ENCODE measurements at places on chromosomes 2 and 18.

DNA sequence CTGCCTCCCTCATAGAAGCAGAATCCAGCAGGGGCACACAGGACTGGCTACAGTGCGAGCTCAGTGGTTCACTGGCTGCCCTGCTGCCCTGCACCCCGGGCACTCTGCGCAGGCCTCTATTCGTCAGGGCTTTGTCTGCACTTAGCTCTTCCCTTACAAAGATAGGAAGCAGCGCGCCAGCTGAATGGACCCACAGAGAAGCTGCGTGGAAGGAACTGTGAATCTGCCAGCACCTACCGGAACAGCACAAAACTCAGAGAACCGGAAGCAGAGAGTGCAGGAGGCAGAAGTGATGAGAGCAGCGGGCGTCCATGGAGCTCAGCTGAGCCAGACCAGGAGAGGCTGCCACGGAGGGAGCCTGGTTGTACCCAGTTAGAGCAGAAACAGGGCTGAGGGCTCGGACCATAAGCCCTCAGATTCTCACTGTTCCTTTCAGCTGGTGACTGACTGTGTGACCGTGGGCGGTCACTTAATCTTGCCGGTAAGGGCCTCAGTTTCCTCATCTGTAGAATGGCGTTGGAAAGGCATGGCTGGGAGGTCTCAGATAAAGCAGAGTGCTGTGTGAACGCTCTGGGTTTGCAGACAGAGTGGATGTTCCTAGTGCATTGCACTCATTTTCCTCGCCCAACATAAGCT lies 23.1 kb upstream of the SLC66A3 start:
- no peaks in the 10 kb centered on the region for H3K27me3 ChIP-seq
- peak overlapping the region; percentile 80 for H3K4me3 ChIP-seq
- no peak for DNase-seq
- H3K27ac ChIP-seq: no peak overlapping the region
- peaks cover 14% of the 10 kb centered on the region for H3K4me1 ChIP-seq

- H3K4me3 ChIP-seq: no peak overlapping the region
- no peak for DNase-seq
- no peaks in the 10 kb centered on the region for H3K36me3 ChIP-seq
- H3K27me3 ChIP-seq: no peaks in the 10 kb centered on the region
- H3K4me1 ChIP-seq: peaks cover 41% of the 10 kb centered on the region
Measured at GRCh38 chr2:106839849-106840595, 45.9 kb downstream of the ST6GAL2 start.

DNA sequence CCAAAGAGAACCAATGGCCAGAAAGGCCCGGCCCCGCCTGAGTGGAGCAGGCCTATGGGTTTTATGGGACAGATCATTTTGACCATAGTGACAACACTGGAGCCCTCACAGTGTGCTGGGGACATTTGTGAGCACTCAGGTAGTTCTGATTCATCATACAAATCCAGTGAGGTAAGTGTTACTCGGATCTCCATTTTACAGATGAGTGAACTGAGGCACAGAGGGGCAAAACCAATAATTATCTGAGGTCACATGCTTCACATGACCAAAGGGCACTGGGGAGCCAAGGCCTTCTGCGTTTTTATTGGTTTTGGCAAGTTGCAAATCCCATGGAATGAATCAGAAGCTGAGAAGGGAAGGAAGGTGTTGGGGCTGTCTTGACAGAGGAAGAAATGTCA lies 111.5 kb upstream of the MGAT5 start:
- no peaks in the 10 kb centered on the region for H3K27me3 ChIP-seq
- H3K4me1 ChIP-seq: peaks cover 45% of the 10 kb centered on the region
- no peak overlapping the region for H3K4me3 ChIP-seq
- no peak overlapping the region for H3K27ac ChIP-seq

- no peaks in the 10 kb centered on the region for H3K27me3 ChIP-seq
- no peak for DNase-seq
- H3K4me3 ChIP-seq: no peak overlapping the region
- no peak overlapping the region for H3K27ac ChIP-seq
- no peaks in the 10 kb centered on the region for H3K4me1 ChIP-seq
Measured at GRCh38 chr2:168614172-168615018, 158.3 kb downstream of the CERS6 start.

DNA sequence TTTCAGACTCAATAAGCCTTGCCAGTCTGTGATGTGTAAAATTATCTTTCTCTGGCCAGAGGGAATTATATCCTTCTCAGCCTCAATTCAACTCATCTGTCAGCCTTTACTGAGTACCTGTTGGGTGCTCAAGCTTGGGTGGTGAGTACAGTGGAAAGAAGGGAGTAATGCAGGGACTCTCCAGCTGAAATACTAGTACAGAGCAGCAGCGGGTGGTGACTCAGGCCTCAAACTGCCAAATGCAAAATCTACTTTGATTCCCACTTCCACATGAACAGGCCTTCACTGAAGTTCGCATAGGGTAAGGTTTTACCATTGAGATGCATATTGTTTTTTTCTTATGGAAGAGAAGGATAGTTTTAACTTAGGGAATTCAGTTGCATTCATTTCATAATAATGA lies 326.8 kb downstream of the LRRTM1 start:
- DNase-seq: no peak
- no peaks in the 10 kb centered on the region for H3K27me3 ChIP-seq
- H3K4me1 ChIP-seq: no peaks in the 10 kb centered on the region
- H3K36me3 ChIP-seq: no peaks in the 10 kb centered on the region
- no peak overlapping the region for H3K4me3 ChIP-seq
- H3K27ac ChIP-seq: no peak overlapping the region

DNA sequence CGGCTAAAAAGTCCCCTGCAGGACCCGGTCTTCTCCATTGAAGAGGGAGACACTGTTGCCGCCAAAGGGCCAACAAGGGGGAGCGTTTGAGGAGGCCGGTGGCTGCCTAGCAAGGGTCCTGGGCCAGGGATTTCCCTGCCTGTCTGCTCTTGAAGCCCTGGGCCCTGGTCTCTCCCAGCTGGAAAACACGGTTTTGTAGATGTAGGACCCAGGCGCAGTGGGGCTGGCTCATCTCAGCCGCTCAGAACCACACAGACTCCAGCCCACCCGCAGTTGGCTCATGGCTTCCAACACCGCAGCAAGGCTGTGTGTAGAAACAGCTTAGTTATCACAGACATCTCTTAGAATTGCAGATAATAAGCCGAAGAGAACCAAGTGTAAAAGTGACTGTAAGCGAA lies 57.1 kb upstream of the TWIST2 start:
- H3K27ac ChIP-seq: no peak overlapping the region
- H3K27me3 ChIP-seq: peaks cover 5% of the 10 kb centered on the region
- DNase-seq: no peak
- no peaks in the 10 kb centered on the region for H3K4me1 ChIP-seq
- H3K4me3 ChIP-seq: peak overlapping the region; percentile 66
- no peaks in the 10 kb centered on the region for H3K36me3 ChIP-seq

DNA sequence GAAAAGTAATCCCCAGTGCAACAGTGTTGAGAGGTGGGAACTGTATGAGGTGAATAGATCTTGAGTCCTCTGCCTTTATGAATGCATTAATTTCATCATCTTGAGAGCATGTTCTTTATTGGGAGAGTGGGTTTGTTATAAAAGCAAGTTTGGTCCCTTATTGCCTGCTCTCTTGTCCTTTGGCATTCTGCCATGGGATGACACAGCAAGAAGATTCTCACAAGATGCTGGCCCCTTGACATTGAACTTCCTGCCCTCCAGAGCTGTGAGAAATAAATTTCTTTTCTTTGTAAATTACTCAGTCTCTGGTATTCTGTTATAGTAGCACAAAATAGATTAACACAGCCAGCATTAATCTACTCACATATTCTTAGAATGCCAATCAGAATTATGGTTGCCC lies 108.6 kb downstream of the EHBP1 start:
- H3K27me3 ChIP-seq: no peaks in the 10 kb centered on the region
- no peak overlapping the region for H3K27ac ChIP-seq
- no peaks in the 10 kb centered on the region for H3K4me1 ChIP-seq
- H3K4me3 ChIP-seq: no peak overlapping the region
- DNase-seq: no peak

- H3K4me3 ChIP-seq: peak overlapping the region; percentile 66
- H3K36me3 ChIP-seq: no peaks in the 10 kb centered on the region
- H3K27ac ChIP-seq: peak overlapping the region; percentile 33
- DNase-seq: no peak
Measured at GRCh38 chr2:24926602-24927252, 6.7 kb upstream of the ADCY3 start.

- no peak for DNase-seq
- peaks cover 56% of the 10 kb centered on the region for H3K36me3 ChIP-seq
- H3K4me3 ChIP-seq: no peak overlapping the region
Measured at GRCh38 chr2:9390991-9391390, 32.3 kb downstream of the ITGB1BP1 start.

GRCh38 chr2:144621266-144621665 lies 101.3 kb upstream of the ZEB2 start:
- no peaks in the 10 kb centered on the region for H3K36me3 ChIP-seq
- no peak overlapping the region for H3K27ac ChIP-seq
- no peaks in the 10 kb centered on the region for H3K27me3 ChIP-seq
- no peaks in the 10 kb centered on the region for H3K4me1 ChIP-seq

DNA sequence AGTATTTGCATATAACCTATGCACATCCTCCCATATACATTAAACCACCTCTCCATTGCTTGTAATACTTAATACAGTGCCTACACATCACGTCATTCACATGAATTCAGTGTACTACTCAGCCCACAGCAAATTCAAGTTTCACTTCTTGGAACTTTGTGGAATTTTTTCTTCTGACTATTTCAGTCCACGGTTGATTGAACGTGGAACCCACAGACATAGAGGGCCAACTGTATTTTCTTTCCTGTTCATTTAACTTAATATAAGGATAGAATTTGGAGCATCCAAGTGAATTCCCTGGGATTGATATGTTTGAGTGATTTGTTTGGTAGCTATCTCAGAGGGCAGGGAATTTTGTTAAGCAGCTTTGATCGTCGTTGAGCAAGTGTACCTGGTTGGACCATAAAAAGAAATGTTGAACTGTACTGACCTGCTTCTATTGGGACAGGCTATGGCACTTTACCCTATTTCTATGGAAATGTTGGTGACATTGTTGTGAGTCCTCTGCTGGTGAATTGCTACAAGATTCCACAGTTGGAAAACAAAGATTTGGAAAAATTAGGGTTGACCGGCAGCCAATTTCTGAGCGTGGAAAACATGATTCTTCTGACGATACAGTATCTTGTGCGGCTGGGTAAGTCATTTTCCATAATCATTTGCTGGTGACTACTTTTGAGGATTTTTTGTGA lies 156.6 kb downstream of the ESCO1 start:
- no peaks in the 10 kb centered on the region for H3K36me3 ChIP-seq
- no peak overlapping the region for H3K27ac ChIP-seq
- DNase-seq: no peak
- no peaks in the 10 kb centered on the region for H3K4me1 ChIP-seq
- H3K27me3 ChIP-seq: no peaks in the 10 kb centered on the region

- H3K36me3 ChIP-seq: no peaks in the 10 kb centered on the region
- no peak overlapping the region for H3K4me3 ChIP-seq
- H3K27me3 ChIP-seq: no peaks in the 10 kb centered on the region
- no peaks in the 10 kb centered on the region for H3K4me1 ChIP-seq
- DNase-seq: no peak
Measured at GRCh38 chr2:11478899-11479605, 13.1 kb upstream of the E2F6 start.

DNA sequence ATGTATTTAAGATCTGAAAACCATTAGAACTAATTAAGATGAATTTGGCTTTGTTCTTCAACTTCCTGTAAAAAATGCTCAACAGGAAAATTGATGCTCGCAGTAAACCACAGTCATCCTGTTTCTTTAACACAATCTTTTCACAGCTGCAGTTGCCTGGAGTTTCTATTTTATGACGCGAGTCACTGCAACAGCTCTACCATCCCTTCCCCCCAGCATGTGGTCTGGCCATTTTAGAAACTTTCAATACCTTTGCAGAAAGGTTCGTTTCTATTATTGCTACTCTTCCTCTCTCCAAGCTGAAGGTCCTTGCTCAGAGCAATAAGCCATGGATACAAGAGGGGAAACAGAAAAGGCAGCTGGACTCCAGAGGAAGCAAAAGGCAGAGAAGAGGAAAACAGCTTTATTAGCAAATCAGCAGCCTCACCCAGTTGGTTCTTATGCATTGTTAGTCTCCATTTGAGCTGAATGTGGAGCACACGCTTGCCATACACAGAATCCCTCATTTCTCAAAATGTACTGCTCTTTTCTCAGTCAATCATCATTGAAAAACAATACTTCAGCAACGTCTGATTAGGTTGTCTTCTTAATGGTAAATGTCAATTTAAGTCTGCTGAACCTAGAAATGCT lies 3.9 kb downstream of the WIPF1 start:
- no peak for DNase-seq
- peaks cover 66% of the 10 kb centered on the region for H3K4me1 ChIP-seq
- H3K36me3 ChIP-seq: no peaks in the 10 kb centered on the region
- peak overlapping the region; percentile 70 for H3K27ac ChIP-seq
- H3K27me3 ChIP-seq: no peaks in the 10 kb centered on the region

DNA sequence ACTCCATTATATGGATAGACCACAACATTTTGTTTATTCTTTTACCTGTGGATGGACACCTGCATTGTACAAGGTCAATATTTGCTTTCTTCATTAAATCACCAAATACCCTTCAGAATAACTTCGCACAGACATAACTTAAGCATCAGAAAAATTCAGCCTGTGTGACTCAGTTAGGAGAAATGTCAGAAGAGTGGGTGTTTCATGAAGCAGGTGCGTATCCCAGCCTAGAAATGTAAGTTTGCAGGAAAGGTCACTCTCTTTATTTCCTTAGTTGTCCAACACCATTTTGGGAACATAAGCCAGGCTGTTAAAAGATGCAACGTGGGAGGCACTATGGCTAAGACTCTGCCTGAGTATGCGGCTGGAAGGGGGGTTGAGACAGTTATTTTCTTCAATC lies 48.6 kb upstream of the FHL2 start:
- no peaks in the 10 kb centered on the region for H3K27me3 ChIP-seq
- no peak overlapping the region for H3K27ac ChIP-seq
- DNase-seq: no peak
- H3K36me3 ChIP-seq: no peaks in the 10 kb centered on the region
- H3K4me1 ChIP-seq: no peaks in the 10 kb centered on the region

DNA sequence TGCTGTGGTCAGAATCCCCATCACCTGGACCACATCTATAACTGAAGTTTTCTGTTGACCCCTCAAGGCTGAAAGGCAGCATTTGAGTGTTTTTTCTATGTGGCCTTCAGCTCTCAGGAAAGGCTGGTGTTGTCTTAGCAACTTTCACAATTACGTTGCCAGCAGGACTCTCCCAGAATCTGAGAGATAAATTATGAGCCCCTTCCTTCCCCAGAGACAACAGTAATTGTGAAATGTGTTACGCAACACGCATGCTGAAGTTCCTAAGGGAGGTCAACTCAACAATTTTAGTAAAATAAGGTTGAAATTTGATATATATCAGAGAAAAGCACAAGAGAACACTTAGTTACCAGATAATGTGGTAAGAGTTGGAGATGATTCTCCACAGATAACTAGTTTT lies 216.5 kb upstream of the SLC8A1 start:
- no peak for DNase-seq
- no peaks in the 10 kb centered on the region for H3K27me3 ChIP-seq
- no peak overlapping the region for H3K4me3 ChIP-seq
- H3K36me3 ChIP-seq: no peaks in the 10 kb centered on the region

GRCh38 chr2:47309472-47309951 lies 93.4 kb upstream of the MSH2 start:
- peaks cover 27% of the 10 kb centered on the region for H3K4me1 ChIP-seq
- no peaks in the 10 kb centered on the region for H3K36me3 ChIP-seq
- H3K27me3 ChIP-seq: no peaks in the 10 kb centered on the region
- DNase-seq: no peak
- H3K4me3 ChIP-seq: no peak overlapping the region

GRCh38 chr18:74203811-74204210 lies 55.5 kb downstream of the TIMM21 start:
- no peak for DNase-seq
- no peak overlapping the region for H3K4me3 ChIP-seq
- H3K36me3 ChIP-seq: no peaks in the 10 kb centered on the region
- H3K4me1 ChIP-seq: no peaks in the 10 kb centered on the region
- H3K27me3 ChIP-seq: no peaks in the 10 kb centered on the region

Data from thoracic aorta (tissue), 2 donors.